ENCODE measurements at places on chromosomes 4 and X.

DNA sequence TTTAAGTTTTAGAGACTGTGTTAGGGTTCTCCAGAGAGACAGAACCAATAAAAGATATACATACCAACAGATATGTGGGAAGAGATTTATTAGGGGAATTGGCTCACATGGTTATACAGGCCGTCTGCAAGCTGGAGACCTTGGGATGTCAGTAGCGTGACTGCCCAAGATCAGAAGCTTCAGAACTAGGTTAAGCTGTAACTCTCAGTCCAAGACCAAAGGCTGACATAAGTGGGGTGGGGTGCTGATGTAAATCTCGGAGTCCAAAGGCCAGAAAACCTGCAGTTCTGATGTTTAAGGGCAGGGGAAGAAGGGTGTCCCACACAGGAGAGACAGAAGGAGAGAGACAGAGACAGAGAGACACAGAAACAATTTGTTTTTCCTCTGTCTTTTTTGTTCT lies 10.5 kb downstream of the CLDN34 start:
- no peak for DNase-seq

- DNase-seq = no peak
These were observed 36.0 kb downstream of the BST1 start for GRCh38 chr4:15738877-15739276.

- DNase-seq = peak; percentile 76
These were observed at the start of gene SCARB2 for GRCh38 chr4:76213415-76214176. Gene SCARB2, minus strand, starts transcription at chr4:76213824. Its CDS starts 281 bp downstream, at chr4:76213543.

DNA sequence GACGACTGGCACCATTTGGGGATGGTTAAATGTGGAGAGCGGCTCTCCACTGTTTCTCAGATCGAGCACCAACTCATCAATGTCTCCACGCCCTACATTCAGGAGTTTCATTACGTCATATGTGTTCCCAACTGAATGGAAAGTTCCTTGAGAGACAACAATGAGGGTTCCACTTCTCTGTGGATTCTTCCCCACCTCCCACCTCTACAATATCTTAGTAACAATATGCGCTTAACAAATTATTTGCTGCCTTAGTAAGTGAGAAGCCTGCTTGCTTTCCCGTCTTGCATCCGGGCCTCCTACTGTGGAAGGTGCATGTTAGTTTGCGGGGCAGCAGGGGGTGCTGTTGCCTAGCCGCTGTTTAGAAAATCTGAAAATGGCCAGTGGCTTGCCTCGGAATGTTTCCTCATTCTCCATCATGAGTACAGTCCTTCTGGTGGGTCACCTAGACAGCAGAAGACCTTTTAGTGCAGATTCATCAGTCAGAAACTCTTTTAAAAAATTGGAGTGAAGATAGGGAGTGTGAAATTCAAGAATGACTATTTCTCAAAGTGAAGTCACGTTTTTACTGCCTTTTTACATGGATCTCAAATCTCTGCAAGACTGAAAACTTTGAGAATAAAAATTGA lies 55.7 kb downstream of the PHOX2B start:
- DNase-seq = peak; percentile 42

DNA sequence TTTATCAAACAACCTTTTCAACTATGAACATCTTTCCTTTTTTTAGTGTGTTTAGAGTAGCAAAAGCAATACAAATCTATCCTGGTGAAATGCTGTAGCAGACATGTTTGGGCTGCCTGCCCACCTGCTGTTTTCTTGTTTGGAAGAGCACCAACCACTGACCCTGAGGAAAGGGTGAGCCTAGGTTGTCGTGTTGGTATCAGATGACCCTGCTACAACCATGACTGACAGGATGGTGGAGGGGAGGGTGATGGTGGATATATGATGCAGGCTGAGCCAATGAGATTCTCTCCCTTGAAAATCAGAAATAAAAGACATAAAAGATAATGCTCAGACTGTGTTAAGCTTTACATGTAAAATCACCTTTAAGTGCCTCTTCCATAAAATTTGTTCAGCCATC lies 201.2 kb downstream of the NPNT start:
- no peak for DNase-seq

DNA sequence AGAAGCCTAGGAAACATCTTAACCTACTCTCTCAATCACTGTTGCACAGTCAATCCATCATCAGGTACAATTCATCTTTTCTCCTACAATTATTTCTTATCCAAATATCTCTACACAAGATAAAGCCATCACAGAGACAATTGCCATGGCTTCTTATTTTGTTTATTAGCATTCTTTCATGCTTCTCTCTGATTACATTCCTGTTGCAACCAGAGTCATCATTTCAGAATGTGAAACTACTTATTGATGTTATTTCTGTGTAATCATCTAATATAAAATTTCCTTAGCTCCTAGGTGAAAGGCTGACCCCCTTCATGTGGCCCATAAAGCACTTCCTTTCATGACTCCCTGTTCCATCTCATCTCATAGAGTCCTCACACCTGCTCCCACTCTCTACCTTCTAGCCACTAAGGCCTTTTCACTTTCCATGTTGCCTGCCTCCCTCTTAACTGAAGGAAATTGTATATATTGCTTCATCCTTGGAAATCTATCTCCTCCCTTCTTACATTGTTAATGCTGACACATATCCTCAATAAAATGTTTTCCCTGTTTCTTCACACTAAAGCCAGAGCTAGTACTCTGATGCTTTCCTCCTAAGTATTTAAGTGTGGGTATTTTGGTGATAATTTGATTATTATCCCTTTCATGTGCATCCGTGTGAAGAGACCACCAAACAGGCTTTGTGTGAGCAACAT lies 829.9 kb downstream of the FAT4 start:
- no peak for DNase-seq

GRCh38 chr4:171024720-171025303 lies 788.4 kb upstream of the GALNTL6 start:
- no peak for DNase-seq

DNA sequence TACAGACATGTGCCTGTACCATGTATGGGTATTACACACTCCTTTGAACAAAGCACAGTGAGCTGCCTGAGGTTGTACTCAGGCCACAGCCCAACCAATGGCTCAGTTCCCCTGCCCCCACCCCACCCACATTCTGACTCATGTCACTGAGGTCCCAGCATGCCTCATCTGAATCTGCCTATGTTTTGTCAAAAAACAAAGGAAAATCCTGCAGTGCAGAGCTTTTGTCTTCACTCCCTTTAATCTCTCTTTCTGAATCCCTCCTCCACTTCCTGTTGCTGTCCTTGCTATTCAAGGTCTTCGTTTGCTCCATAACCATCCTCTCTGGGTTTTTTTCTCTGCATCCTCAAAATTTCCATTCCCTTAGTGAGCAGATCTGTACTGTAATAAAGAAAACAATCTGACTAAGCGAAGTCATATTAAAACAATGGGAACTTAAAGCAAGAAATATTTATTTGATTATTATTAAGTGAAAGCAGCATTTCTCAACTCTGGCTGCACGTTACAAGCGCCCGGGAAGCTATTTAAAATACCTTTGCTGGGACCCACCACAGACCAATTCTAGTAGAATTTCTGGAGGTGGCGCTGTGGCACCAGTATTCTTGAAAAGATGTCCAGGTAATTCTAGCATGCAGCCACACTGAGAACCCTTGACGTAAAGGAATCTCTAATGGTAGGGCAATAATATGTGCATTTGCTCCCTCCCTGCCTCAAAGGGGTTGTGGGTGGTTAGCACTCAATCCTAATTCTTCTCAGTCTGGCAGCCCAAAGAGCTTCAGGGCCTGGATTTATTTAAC lies 8.7 kb downstream of the GUCY2F start:
- no peak for DNase-seq

DNA sequence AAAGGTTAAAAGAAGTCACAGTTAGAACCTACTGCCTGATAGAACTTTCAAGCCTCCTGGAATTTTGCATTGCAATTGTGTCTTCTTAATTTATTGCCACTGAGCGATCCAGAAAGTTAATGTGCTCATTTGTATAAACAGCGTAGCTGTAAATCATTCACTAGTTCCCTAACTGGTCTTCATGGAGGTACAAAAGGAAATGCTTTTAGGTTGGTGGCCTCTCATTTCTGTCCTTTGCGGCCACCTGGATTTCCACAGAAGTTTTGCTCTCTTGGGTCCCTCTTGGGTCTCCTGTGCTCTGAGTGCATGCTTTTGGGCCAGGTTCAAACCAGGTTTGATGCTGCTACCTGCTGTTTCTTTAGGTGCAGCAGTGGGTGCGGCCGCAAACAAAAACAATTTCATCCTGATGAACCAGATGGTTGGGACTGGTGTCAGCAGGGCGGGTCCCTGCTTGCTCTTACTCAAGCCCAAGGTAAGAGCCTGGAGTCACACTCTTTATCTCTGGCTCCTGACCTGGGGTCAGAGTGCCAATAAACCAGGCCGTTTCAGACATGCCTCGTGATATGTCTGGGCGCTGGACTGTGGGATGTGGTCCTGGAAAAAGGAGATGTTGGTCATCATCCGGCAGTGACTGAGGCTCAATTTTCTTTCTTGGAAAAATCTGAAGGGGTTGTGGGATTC lies 270.1 kb downstream of the PTTG2 start:
- DNase-seq = no peak

DNA sequence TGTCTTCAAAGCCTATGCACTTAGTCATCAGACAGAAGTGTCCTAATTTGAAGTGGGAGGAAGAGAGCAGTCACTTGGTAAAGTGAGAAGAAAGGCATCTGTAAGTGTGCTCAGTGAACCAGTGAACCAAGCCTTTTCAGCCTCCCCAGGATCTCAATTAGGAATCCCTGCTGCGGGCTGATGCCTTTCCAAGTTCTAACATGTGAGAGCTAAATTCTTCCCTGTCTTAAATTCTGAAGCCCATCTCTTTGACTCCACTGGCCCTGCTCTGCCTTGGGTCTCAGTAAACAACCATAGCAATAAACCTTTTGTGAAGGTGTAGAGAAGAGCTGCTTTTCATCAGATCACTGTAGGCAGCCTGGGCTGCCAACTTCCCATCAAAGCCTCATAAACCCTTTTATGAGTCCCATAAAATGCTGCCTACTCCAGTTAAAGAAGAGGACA lies 701.2 kb upstream of the LCORL start:
- no peak for DNase-seq

DNA sequence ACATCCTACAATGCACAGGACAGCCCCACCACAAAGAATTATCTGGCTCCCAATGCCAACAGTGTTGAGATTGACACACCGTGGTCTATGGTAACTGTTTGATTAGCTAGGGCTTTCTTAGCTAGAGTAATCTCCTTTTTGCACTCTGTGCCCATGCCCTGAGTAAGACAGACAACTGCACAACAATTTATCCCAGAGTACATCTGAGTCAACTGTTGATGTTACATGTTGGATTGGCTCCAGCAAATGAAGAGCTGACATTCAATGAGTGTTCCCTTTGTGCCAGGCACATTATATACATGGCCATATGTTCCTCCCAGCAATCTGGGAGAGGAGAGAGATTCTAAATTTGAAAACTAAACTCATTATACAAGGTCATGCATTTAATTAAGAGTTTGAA lies 3.9 kb upstream of the FAM9C start:
- no peak for DNase-seq

GRCh38 chr4:17236686-17237085 lies 275.2 kb downstream of the QDPR start:
- DNase-seq = no peak

DNA sequence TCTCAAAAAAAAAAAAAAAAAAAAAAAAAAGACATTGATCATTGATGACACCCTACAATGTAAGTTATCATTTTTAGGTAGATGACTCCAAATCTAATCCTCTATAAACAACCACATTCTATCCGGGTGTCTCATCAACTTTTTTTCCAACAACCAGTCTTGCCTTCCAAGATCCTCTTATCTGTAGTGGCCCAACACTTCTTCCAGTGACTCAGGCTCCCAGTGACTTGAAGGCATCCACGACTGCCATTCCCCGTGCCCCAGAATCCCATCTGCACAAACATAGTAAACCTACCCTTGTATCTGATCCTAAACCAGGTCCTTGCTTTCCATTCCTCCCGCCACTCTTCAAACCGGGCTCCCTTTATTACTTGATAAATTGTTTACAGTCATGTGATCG lies 15.6 kb upstream of the TSPAN5 start:
- DNase-seq = no peak

- DNase-seq = no peak
These were observed 85.9 kb downstream of the RNF150 start for GRCh38 chr4:141047228-141047884.

GRCh38 chrX:131862321-131862720 lies 160.8 kb upstream of the STK26 start:
- DNase-seq = no peak

GRCh38 chrX:154409222-154409871 lies at the start of gene DNASE1L1:
Gene DNASE1L1, minus strand, starts transcription at chrX:154409254. Its CDS starts 3,686 bp downstream, at chrX:154405568.
- no peak for DNase-seq

- no peak for DNase-seq
These were observed 2011.9 kb upstream of the PCDH10 start for GRCh38 chr4:131137196-131137595.

- DNase-seq = no peak
These were observed 29.6 kb downstream of the PBDC1 start for GRCh38 chrX:76202471-76202870.

GRCh38 chr4:185202984-185203485 lies 765 bp downstream of the CFAP97 start:
- peak; percentile 25 for DNase-seq

GRCh38 chr4:137576446-137576845 lies 44.2 kb upstream of the PCDH18 start:
- no peak for DNase-seq

DNA sequence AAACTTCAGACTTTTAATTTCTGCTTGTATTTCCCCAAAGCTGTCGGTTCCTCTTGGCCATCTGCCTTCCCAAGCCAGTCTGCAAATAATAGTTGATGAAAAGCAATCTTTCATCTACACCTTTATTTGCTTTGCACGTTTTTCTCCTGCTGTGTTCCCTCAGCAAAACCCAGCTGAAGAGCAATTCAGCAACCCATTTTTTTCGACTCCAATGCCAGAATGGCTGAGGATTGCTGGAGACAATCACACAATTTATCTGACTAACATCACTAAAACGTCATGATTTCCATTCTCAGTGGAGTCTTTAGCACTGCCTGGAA lies 94.3 kb downstream of the GPRIN3 start:
- no peak for DNase-seq

DNA sequence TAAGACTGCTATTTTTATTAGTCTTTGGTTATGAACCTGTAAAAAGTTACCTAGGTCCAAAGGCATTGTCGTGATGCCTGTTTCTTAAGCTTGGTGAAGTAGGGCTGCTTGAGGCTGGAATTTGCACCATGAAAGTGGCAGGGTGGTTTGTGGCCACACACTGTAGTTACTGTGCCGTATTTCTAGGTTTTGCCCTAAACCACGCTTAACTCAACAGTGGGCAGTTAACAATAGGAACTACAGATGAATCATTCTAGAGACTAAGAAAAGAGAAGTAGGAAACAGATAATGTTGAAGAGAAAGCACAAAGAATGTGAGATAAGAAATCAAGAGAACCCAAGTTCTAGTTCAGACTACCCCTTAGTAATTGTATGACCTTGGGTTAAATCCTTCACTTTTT lies 11.5 kb downstream of the ETNPPL start:
- DNase-seq = no peak

GRCh38 chr4:24701683-24702082 lies 93.7 kb upstream of the SOD3 start:
- no peak for DNase-seq

DNA sequence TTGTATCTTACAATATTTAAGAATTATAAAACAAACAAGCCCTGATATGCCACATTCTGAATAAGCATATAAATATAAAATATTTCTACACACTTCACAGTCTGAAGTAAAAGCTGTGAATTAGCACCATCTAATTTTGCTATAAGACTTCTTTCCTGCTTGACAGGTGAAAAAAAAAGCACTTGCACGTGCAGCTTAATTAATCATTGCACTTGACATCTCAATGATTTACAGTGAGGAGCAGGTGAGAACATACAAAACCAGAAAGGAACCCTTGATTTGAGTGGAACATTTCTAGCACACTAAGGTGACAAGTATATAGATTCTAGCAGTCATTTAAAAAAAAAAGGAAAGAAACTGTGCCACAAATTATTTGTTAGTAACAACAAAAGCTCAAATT lies 47.9 kb downstream of the CHIC2 start:
- DNase-seq = no peak
